ENCODE measurements at places on chromosomes 2 and 18.
A peak's percentile ranks its signal among the peaks of the same experiment; 100 is the strongest.

GRCh38 chr2:204850581-204850980 is 305.3 kb downstream of the PARD3B start:
- no peak for DNase-seq

DNA sequence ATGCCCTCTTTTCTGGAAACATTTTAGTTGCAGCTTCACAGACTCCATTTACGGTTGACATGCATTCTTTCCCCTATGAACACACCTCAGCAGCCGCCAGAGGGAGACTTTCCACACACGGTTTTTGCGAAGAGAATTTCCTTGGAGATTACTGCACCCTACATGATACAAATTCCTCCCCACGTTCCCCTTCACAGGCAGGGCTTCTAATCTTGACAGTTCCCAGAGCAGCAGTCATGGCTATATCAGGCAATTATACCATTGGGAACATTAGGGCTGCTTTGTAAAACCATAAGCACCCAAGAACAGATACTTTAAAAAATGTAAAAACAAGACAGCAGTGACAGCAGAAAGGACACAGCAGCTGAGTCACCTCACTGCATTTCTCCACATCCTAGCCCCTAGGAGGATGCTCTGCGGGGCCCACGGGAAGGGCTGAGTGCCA is 253.8 kb downstream of the TGIF1 start:
- DNase-seq, result peak; percentile 57

DNA sequence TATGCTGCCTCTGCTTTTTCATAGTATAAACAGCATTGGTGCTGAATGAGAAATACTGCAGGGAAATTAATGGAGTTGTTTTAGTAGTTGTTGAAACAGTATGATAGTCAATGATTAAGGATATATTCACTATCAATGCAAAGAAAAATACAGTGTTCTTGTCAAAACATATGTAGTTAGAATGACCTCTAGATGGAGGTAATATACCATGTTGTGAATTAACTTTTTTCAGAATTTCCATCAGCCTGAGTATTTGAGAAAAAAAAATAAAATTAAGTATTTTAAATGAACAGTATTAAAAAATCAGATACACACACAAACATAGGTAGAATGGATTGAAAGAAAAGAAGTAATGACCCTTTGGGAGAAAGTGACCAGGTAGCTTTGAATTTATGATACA is 59.5 kb downstream of the RMDN2 start:
- no peak for DNase-seq

- peak; percentile 29 for DNase-seq
Observed at GRCh38 chr2:23563673-23564614, 179.0 kb downstream of the KLHL29 start.

DNA sequence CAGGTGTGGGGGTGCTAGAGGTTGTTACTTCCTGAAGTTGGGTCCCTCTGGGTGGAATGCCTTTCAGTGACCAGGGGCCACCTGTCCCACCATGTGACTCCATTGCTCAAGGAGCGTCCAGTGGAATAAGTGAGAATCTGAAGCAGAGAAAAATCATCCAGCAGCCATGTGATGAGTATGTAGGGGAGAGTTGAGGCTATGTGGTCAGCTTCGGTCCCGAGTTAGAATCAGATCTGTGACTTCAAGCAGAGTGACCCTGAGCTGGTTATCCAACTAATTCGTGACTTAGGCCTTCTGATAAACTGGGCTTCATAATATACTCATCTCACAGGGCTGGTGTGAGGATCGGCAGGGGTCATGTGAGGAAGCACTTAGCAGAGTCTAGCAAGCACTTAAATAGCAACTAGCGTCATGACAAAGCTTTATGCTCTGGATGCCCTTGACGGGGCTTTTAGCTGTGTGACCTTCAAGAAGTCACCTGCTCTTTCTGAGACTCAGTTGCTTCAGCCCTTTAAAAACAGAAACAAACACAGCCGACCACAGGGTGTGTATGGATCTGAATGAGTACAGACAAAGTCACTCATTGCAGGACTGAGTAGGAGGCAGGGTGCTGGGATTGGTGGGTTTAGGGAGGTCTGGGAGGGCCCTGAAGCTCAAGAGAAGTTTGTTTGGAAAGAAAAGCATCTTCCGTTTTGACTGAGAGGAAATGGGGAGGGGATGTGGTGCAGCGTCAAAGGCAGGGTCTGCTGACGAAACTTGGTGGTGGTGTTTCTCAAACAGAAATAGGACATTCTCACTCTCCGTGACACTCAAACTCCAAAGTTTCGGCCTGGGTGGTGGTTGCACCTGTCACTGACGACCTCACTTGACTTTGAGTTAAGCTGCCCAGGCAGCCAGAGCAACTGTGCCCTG is 264.0 kb upstream of the CXCR4 start:
- DNase-seq, result no peak

DNA sequence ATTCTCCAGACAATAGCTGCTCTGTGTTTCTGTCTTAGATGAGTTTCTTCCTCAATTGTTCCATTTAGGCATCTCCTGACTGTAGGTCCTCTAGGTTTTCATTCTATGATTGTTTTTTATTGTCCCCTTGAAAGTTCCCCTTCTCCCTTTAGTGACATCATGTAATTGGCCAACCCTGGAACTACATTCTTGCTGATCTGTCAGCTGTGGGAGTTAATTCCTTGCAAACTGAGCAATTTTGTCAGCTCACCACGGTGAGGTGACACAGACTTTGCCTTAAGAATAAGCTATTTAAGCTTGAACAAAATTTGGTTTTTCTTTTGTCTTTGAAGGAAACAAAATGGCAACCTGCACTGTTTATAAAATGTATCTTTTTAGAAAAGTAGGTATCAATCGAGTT is 95.9 kb downstream of the TXNL1 start:
- DNase-seq, result no peak

DNA sequence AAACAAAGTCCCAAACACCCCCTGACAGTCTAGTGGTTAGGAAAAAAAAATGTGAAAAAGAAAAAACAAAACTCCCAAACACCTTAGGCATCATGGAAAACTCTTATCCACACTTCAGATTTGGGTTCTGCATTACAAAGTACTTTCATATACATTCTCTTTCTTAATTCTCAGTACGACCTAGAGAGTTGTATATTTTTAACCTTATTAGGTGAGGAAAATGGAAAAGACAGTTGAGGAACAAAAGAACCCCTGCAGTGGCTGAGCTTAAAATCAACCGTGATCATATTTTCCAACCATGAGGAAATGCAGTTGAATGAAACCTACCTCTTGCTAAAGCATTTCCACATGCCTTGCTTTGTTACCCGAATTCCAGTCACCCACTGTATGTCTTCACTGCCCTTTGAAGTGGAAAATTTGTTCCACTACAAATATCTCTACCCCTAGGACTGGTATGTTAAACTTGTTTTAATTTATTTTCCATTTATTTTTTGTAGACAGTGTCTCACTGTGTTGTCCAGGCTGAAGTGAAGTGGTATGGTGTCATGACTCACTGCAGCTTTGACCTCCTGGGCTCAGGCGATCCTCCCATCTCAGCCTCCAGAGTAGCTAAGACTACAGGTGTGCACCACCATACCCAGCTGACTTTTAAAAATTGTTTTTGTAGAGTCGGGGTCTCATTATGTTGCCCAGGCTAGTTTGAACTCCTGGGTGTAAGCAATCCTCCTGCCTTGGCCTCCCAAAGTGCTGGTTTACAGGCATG is 56.9 kb upstream of the LPIN2 start:
- DNase-seq, result no peak

- DNase-seq, result no peak
Observed at GRCh38 chr2:84796798-84797197, 84.1 kb downstream of the TRABD2A start.

GRCh38 chr2:233422050-233422639 is 67.9 kb downstream of the DGKD start:
- no peak for DNase-seq

- DNase-seq, result no peak
Observed at GRCh38 chr2:170742896-170743529, 27.2 kb upstream of the ERICH2 start.

GRCh38 chr2:236054125-236054524 is 114.1 kb downstream of the GBX2 start:
- DNase-seq, result peak; percentile 7

DNA sequence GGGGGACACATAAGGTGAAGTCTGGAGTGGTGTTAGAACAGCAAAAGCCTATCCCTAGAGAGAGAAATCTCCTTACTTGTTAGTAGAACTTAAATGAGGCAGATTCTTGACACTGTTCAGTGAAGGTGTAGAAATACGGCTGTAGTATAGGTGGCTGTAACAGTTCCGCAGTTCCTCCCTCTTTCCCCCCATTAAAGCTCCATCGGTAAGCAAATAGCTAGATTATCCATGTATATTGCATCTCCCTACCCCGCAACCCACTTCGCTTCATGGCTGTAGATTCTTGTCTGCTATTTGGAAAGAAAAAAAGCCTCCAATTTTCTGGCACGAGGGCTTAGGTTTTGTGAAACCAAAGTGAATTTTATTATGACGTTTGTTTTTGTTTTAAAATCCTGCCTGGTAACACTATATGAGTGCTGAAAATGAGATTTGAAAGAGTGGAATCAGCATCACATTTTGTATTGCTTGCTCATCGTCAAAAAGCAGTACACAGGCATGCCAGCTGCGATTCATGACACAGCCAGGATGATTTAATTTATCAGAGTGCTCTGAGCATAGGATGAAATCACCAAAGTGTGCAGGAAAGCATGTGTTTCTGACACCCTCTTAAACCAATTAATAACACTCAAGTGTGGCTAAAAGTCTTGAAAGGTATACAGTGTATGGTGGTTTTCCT is 1.4 kb downstream of the FAM171B start:
- peak; percentile 73 for DNase-seq

GRCh38 chr2:159200498-159200897 is 86.0 kb downstream of the WDSUB1 start:
- DNase-seq, result peak; percentile 41

GRCh38 chr2:41488888-41489287 is 558.9 kb upstream of the PKDCC start:
- no peak for DNase-seq

- DNase-seq, result no peak
Observed at GRCh38 chr2:35099342-35099741, 1256.2 kb upstream of the CRIM1 start.

GRCh38 chr2:179435000-179435399 is 170.4 kb upstream of the SESTD1 start:
- no peak for DNase-seq

DNA sequence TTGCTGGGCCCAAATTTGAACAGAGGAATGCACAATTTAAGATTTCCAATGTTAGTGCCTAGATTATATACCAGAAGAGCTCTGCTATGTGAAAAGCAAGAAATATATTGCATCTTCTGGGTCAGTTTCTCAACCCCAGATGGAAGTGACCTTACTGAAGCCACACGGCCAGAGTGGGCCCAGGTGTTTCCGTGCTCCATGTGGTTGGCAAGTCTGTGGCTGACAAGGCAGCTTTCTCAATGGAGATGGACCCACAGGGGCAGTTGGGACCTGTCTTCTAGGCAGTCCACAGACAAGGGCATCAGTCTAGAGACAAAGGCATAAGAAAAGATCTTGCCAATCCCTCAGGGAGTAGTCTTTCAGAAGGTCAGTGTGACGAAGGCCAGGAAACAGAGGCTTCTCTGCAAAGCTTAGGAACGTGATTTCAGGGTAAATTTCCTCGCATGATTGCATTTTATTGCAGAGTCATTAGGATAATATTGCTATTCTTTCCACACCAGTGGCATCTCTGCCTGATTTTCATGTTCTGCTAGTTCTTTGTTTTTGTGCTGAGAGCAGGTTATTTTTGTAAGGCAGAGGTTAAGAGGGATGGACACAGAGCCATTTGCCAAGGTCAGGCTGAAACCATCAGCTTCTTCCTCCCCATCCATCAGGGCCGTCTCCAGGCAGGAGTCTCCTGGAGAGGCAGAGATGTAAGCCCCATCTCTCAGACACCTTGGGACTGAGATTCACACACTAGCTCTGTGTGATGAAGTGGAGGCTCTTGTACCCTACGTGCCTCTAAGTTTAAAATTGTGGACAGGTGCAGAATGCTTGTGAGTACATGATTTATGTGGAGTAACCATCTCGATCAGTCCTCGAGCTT is 202.1 kb downstream of the ANKRD30B start:
- DNase-seq, result no peak

GRCh38 chr2:103213028-103213542 is 451.3 kb downstream of the TMEM182 start:
- no peak for DNase-seq

DNA sequence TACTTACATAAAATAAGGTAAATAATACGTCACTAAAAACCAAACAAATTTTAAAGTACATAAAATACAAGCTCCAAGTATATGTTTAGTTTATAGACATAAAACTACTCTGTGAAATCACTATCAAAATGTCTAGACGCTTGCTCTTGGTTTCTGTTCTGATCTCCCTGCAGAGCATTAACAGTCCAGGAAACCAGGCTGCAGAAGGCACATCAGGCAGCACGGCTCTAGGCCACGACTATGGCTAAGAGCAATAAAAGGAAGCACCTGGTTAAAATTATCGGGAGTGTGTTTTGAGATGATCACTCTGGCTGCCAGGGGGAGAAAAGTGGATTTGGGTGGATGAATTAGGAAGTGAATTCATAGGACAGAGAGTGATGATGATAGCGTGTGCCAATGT is 196.0 kb upstream of the SPHKAP start:
- no peak for DNase-seq

DNA sequence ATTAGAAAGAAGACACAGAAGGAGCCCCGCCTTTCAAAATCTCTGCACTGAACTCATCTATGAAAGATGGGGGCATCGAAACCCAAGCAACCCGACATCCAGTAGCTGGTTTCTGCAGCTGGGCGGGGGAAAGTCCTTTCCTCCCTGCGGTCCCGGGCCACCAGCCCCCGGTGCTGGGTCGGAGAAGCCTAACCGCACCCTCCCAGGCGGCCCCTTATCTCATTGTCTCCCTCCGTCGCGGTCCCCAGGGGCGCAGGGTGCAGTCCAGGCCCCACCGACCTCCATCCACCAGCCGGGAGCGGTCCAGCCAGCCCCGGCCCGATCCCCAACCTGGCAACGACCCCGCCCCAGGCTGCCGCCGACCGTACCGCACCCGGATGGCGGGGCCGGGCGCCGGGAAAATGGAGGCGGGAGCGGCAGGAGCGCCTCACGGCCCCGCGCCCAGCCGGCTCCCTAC is 452 bp downstream of the RAPH1 start:
- no peak for DNase-seq

DNA sequence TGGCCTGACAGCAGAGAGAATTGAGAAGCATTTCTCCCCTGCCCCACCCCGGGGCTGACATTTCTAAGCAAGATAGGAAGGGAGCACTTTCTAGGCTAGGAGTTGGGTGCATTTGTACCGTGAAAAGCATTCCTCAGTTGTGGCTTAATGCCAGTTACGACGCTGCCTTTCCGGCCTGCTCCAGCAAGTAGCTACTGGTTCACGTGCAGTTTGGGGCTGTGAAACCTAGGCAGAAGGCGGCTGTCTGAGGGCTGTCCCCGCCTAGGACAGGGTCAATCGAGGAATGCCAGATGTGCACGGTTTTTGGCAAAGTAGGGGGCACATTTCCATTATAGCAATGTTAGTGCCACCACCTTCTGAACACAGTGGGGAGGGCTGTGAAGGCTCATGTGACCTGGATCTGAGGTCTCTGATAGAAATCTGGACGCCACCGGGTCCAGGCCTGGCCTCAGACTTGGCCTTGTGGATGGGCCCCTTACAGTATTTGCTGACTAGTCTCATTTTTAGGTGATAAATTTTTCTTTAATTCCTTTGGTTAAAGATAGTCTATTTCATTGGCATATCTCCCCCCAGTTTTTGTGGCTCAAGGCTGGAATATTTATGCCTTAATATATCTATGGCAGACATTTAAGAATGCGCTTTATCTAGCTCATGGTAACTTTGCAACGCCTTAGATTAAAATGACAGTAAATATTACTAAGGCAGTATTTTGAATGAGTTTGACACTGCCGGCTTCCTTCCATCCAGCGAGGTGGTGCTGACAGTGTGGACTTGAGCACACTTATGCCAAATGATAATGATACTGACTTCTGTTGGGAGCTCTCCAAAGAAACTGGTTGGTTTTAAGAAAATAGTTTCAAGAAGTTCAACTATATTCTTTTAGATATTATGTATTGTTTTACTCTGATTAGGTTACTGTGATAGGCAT is 78.7 kb downstream of the LPIN1 start:
- no peak for DNase-seq

Data from HFFc6 (cell line).